ENCODE measurements at places on chromosomes 13 and 19.

- DNase-seq: no peak
Observed at GRCh38 chr13:47117268-47117667, 220.4 kb upstream of the HTR2A start.

- DNase-seq: no peak
Observed at GRCh38 chr13:35140321-35140720, 198.3 kb downstream of the NBEA start.

- no peak for DNase-seq
Observed at GRCh38 chr13:113901231-113901630, 37.4 kb upstream of the GAS6 start.

DNA sequence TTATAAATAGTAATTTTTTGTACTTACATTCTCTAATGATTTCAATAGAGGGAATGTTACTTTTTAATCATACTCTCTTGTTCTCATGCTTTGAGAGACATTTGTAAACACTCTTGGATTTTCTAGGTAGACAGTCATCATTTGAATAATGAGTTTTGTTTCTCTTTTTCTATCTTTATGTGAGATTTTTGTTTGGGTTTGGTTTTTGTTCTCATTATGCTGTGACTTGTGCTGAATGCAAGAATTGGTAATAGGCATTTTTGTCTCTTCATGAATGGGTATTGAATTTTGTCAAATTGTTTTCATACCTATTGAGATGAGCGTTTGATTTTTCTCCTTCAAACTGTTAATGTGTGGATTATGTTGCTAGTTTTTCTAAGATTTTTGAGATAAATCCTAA is 56.8 kb upstream of the GPR183 start:
- DNase-seq: no peak

- no peak for DNase-seq
Observed at GRCh38 chr19:13995878-13996765, 10.0 kb downstream of the RFX1 start.

DNA sequence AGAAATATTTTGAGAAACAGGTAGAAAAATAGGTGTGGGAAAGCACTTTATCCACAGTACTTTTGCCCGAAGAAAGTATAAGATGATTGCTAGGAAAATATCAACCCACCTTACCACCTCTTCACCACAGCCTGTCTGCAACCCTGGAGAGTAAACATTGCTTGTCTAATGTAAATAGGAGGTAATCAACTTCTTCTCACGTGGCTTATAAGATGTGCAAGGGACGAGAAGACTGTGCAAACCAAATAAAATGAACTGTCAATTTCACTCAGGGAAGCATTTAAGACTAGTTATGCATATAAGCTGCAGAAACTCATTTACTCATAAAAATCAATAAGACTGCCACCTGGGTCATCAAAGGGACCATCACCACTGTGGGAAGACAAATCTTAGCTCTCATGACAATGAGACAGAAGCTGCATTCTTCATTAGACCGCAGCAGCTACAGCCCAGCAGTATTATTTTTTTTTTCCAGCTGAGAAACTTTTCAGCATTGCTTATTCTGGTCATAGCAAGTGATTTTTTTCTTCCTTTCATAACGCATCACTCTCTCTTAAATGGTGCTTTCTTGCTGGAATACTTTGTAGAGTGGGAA is 807.7 kb upstream of the GPC6 start:
- no peak for DNase-seq

GRCh38 chr19:49217382-49217781 is 59.8 kb downstream of the TRPM4 start:
- DNase-seq: no peak

DNA sequence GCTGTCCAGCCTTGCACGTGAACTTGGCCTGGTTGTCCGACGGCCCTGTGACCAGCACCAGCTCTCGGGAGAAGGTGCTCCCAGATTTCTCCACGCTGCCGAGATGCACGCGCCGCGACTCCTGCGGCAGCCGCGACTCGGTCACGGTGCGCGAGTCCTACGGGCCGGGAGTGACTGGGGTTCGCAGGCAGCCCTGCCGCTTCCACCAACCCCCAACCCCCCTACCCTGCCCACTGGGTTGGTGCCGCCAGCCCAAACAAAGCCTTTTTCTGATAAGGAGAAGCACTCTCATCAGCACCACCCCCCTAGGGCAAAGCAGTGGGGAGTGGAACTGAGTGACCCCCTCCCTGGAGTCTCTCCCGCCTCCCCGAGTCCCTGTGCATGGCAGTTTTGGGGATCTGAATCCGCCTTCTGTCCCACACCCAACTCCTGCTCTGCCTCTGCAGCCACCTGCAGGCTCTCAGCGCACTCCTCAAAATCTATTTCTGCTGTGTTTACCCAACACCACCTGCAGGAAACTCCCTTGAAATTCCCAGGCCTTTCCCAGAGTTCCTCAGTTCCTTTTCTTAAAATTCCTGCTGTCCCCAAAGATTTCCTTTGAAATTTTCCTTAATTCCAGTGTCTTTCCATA is 6.2 kb downstream of the NPHS1 start:
- no peak for DNase-seq

DNA sequence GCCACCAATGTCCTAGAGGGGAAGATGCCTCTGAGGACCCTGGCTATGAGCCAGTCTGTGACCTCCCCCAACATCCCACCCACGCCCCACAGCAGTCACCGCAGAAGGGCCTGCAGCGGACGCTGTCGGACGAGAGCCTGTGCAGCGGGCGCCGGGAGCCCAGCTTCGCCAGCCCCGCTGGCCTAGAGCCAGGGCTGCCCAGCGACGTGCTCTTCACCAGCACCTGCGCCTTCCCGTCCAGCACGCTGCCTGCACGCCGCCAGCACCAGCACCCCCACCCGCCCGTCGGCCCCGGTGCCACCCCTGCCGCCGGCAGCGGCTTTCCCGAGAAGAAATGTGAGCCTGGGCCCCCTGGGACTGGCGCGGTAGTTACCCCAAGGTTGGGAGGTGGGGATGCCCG is 30.6 kb downstream of the DPF1 start:
- DNase-seq: no peak
